ENCODE measurements at places on chromosomes 7 and 10.

DNA sequence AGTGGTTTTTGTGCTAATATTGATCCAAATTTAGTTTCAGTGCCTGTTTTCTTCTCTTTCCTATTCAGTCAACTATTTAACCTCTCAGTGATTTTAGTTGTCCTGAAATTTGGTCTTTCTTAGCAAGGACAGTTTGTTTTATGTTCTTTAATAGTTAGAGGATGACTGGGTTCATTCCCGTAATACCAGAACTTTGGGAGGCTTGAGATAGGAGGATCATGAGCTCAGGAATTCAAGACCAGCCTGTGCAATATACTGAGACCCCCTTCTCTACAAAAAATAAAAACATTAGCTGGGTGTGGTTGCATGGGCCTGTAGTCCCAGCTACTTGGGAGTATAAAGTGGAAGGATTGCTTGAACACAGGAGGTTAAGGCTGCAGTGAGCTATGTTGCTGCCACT lies 148.3 kb downstream of the EXOC4 start:
- no peak for DNase-seq

GRCh38 chr7:151310578-151310977 lies 31.0 kb upstream of the NUB1 start:
- no peak for DNase-seq

GRCh38 chr7:71695186-71695585 lies 563.2 kb downstream of the GALNT17 start:
- no peak for DNase-seq

DNA sequence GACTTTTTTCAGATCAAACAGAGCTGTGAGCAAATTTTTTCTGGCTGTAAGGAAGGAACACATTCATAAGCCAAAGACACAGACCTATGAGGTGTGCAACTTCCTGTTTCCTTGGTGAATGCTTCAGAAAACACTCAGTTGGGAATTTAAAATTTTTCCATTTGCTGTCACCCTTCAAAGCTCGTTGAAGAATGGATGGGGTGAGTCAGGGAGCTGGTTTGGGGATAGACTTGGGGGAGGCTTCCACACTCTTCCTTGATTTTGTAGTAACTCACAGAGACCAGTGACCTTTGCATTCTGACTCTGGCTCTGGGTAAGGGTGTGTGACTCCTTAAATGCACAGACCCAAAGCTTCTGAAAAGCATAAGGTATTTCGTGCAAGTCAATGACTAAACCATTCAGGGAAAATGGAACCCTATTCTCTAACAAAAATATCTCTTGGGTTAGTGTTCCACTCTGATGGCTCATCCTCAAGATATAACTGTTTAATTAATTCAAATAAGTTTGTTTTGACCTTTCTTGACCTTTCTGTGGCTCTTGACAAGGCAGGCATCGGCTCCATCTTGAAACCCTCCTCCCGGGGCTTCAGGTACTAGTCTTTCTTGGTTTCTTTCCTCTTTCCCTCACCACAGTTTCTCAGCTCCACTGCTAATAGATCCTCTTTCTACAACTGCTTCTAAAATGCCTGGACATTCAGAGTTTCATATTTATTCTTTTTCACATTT lies 227.8 kb upstream of the INHBA start:
- no peak for DNase-seq

GRCh38 chr10:110617425-110618229 lies 26.5 kb upstream of the RBM20 start:
- DNase-seq: no peak

GRCh38 chr10:124032087-124032935 lies 61.1 kb downstream of the CHST15 start:
- DNase-seq: no peak

DNA sequence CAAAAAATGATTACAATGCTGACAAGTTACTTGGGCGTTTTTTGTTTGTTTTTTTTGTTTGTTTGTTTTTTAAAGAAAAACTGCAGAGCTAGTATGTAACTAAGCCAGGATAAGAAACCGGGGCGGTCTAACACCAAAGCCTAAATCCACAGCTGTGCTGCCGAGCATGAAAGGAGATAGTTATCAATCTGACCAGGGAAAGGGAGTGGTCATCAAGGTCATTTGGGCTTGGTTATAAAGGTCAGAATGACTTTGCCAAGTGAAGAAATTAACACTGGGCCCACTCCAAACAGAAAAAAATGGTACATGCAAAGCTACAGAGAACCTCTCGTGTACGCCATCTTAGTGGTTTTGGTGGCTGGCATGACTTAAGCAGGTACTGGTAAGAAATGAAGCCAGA lies 104.7 kb downstream of the SRPK2 start:
- DNase-seq: no peak

DNA sequence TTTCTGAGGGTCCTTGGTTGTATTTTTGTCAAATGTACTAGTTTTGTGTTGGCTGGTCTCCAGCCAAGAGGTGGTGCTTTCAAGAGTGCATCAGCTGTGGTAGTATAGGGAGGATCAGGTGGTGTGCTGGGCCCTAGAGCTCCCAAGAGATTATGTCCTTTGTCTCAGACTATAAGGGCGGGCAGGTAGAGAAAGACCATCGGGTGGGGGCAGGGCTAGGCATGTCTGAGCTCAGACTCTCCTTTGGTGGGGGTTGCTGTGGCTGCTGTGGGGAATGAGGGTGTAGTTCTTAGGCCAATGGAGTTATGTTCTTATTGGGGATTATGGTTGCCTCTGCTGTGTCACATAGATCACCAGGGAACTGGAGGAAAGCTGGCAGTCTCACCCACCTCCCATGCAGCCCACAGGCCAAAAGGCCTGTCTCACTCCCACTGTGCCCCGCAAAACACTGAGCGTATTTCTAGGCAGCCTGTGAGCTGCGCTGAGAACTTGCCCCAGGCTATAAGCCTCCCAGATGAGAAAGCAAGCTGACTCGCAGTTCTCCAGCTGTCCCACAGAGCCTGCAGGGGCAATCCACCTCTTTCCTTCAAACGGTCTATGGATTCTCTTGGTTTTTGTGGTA lies 1066.7 kb downstream of the GRM8 start:
- DNase-seq: no peak
